ENCODE measurements at places on chromosomes 6 and 20.

DNA sequence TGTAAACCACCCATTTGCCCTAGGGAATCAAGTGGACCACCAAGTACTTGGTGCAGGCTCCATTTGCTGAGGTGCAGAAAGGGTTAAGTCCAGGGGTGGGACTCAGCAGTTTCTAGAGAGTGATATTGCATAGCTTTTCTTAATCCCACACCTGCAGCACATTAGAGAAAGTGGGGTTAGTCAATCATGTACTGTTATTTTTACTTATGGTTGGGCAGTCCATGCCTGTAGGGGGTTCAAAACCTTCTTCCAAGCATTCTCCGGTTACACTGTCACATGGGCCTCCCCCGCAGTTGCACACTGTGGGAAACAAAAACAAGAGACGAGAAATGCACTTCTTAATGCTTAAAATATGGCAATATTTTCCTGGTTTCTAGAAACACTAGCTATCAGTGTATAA lies 65.5 kb downstream of the LAMA4 start:
- no peak for DNase-seq

DNA sequence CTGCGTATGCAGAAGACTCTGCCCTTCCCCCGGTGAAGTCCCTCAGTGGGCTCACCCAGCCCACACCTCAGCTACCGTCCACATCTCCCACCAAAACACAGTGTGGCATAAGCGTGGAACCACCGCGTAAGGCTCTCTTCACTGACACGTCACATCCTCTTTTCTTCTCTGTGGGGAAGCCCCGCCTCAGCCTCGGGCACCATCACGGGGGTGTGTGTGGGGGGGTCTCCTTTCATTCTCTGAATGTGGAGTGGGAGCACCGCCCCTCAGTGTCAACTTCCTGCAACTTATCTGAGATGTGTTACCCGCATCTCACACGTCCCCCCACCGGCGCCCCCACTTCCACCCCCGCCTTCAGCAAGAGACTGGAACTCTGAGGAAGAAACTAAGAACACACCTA lies 388.4 kb upstream of the JARID2 start:
- no peak for DNase-seq

- DNase-seq = no peak
Measured at GRCh38 chr6:562052-562676, 94.7 kb downstream of the HUS1B start.

DNA sequence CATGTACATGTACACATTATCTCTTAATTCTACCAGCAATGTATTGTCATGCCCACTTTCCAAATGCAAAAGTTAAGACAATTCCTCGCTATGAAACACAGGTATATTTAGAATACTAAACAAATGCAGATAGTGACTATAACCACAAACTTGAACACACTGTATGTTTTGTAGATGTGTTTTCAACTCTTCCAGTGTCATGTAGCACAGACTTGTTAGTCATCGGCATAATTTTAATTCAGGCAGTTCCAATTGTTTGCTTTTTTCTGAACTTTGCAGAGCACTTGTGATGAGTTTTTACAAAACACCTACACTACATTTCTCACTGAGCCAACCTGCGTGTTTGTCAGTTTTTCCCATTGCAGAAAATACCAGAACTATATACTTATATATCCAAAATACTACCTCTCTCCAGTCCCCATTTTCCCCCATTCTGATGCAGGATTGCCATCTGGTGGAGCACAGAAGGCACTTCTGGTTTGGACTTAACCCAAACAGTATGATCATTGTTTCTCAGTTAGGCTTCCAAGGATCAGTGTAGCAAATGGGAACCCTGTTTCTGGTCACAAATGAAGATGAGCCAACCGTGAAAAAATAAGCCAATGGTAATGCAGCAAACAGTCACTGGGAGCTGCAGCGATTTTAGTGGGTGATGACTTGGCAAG lies 143.4 kb downstream of the ADGRB3 start:
- peak; percentile 27 for DNase-seq

GRCh38 chr6:128600397-128600951 lies 80.1 kb upstream of the PTPRK start:
- peak; percentile 63 for DNase-seq

- DNase-seq = no peak
Measured at GRCh38 chr6:2608503-2608902, 142.2 kb downstream of the MYLK4 start.

- no peak for DNase-seq
Measured at GRCh38 chr6:98092331-98092730, 742.0 kb upstream of the POU3F2 start.

DNA sequence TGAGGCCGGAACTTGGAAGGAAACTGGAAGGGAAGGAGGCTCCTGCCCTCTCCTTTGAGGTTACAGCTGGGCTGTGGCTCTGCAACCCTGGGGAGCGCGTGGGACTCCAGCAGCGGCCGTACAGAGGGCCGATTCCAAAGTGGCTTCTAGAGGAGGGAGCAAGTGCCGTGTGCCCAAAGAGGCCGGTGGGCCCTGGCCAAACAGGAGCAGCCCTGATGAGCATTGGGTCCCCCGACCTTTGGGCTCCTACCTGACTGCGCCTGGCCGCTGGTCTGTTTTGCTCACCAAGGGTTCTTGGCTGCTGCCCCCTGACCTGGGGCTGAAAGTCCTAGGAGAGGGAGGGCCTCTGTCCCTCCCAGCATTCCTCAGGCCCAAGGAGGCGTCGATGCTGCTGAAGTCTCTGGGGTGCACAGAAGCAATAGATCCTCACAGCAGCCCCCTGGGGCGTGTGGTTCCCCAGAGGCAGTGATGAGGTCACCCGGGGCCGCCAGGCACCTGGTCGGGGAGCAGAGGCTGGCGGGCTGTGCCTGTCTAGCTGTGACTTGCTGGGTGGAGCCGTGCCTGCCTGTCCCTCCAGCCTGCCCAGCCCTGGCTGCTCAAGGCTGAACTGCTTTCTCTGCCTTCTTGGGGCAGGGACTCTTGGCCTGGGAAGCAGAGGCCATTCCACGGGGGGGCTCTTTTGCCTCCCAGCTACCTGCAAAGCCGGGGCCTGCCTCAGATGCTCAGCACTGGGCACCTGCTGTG lies 9.8 kb downstream of the RBM38 start:
- no peak for DNase-seq

- no peak for DNase-seq
Measured at GRCh38 chr20:36418711-36419110, 112.6 kb downstream of the DLGAP4 start.

- no peak for DNase-seq
Measured at GRCh38 chr6:90493332-90493731, 93.5 kb downstream of the MAP3K7 start.

GRCh38 chr20:61451009-61451408 lies 198.9 kb downstream of the CDH4 start:
- DNase-seq = no peak

DNA sequence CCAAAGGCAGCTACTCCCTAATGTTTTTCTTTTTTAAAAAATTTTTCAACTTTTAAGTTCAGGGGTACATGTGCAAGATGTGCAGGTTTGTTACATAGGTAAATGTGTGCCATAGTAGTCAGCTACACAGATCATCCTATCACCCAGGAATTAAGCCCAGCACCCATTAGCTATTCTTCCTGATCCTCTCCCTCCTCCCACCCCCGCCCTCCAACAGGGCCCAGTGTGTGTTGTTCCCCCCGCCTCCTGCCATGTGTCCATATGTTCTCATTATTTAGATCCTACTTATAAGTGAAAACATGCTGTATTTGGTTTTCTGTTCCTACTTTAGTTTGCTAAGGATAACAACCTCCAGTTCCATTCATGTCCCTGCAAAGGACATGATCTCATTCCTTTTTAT lies 12.4 kb downstream of the TRIM15 start:
- no peak for DNase-seq

DNA sequence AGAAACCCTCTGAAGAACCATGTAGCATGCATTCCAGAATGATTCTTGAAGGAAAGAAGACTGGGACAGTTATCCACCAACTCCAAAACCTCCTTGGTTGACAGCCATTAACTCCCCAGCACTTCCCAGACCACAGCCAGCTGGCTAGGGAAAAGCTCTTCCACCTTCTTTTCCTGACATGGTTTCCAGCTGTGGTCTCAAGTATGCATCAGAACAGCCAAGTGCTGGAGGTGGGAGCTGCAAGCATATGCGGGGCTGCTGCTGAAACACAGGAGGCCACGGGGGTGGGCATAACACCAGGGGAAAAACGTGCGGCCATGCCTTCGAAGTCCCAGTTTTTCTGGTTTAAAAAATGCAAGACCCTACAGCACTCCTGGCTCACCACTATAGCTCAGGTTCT lies 108.0 kb upstream of the FAM184A start:
- no peak for DNase-seq

DNA sequence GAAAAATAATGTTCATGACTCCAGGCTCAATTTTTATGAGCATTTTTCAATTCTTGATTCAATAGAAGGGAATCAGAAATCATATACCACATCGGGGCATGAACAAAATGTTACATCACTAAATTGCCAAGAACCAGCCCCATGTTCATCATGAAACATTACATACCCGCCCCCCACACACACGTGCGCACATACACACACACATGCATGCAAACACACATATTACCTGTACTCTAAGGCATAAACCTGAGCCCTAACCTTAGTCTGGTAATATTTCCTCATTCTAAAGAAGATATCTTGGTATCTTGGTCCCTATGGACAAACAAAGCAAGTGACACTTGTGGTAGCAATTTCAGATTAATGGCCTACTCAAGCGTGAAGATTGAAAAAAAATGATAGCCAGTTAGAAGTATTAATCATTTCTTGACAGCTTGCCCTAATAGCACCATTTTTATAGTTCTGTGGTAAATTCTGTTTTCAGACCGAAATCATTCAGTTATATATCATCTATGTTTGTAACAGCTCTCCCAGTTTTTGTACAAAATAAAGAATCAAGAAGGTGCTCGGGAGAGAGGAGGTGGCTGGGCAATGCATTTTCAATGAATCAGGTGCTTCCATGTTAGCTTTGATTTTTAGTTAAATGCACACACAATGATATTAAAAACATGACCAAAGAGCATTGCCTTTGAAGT lies 95.4 kb upstream of the DOK5 start:
- DNase-seq = no peak

GRCh38 chr6:150394053-150394898 lies 25.5 kb downstream of the IYD start:
- no peak for DNase-seq

DNA sequence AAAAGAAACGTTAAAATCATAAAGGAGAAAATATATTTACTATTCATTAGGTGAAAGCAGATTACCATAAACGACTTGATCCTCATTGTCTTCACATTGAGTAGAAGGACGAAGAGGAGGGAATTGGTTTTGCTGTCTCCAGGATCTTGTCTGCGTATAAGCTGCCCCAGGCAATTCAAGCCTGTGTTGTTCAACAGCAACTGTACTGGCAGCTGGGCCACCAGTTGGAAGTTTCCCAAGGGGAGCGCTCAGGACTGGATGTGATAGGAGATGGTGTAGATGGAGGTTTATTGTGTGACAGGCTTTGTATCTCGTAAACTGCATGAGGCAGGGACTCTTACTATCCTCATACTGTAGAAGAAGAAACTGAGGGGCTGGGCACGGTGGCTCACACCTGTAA lies 3.9 kb upstream of the FANCE start:
- DNase-seq = no peak

- DNase-seq = no peak
Measured at GRCh38 chr6:5061152-5061551, 24.0 kb upstream of the PPP1R3G start.

DNA sequence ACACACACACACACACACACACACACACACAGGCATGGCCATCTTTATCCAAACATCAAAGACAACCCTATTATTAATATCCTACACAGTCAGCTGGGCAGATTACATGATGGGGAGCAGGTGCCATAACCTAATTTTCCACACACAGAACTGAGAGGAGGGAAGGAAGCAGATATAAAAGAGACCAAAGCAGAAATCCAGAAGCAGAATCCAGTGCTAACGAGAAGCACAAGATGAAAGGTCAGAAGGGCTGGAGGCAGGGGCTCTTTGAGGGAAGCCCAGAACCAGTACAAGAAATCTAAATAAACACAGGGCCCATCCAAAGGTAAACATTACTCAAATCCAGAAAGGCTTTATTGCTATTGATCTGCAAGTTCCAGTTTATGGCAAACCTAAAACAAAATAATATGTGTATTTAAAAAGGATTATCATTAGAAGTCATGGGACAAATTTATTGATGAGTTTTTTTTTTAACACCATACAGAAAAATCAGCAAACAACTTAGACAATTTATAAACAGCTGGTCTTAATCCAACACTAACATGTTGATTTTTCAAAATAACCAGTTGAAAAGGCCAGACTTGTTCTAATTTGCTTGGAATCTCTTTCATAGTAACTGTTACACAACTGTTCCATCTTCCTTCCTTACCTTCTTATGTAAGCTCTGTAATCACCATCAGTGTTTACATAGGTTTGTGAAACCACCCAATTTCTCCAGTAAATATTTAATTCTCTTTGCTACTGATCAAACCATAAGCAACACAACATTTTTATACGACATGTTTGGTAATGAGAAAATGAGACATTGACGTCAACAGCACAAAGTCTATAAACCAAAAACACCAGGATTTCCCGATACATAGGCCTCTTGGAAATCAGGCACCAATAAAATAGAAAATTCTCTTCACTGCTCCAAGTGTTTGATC lies 34.2 kb downstream of the SLC23A2 start:
- DNase-seq = no peak

- no peak for DNase-seq
Measured at GRCh38 chr6:46013639-46014038, 2.0 kb downstream of the CLIC5 start.

- DNase-seq = no peak
Measured at GRCh38 chr6:1380625-1381427, 8.6 kb upstream of the FOXF2 start.

DNA sequence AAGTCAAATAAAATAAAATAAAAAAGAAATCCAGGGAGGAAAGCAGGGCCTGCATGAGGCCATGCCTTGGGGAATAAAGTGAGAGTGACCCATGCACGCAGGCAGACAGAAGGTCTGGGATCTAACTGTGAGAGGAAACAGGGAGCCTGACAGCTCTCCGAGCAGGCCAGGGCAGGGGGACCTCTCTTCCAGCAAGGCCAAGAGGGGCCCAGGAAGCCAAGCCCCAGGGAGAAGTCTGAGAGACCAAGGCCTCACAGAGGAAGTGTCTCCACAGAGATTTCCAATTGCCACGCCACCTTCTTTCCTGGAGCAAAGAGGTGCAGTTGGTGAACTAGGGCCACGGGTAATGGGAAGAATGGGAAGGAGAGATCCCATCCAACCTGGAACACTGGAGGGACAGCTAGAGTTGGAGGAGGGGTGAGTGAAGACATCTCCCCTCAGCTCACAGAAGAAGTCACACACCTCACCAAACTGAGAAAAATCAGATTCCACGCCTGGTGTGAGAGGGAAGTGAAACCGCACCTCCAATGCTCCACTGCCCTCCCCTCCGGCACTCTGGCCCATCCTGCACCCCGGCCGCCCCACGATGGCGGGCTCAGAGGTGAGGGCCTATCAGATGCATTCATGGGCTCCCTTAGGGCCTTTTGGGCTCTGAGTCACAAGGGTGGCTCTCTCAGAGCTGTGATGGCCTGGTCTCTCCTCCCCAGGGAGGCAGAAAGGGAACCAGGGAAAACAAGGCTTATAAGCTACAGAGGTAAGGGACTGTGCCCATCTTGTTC lies 25.1 kb upstream of the TAF8 start:
- DNase-seq = no peak
